ENCODE measurements at places on chromosomes 11 and 22.

DNA sequence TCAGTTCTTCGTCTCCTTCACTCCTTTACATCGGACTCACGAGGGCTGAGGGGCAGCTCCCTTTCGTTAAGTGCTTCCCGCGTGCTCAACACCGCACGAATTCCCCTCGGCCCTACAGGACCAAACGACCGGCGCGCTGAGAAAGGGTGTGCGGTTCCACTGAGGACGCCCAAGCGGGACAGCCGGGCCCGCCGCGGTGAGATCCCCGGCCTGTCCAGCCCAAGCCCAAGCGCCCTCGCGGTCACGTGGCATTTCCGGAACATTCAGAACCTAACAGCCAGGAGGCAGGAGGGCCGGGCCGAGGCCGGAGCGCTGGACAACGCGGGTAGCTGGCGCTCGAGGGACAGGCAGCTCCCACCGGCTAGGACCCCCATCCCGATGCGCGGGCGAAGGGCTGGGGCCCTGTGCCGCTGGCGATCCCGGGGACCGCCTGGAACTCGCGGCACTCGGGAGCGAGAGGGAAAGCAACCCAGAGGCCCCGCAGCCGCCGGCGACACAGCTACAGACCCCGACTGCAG, 737 bp upstream of the STIP1 start:
- DNase-seq: no peak

DNA sequence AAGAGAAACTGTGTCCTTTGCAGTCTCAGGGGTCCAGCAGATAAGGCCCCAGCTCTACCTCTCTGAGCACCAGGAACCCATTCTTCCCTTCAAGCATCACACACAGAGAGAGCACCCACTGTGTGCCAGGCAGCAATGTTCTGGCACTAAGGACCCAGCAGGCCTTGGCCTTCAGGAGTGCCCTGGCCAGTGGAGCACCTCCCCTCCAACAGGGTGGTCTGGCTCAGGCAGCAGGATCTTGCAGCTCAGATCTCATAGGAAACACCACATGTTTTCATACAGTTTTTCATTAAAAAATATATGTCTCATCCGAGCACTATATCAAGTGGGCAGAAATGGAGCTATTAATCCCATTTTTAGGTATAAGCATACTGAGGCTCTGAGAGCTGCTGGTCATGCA, 410.6 kb downstream of the SOX6 start:
- DNase-seq: no peak

DNA sequence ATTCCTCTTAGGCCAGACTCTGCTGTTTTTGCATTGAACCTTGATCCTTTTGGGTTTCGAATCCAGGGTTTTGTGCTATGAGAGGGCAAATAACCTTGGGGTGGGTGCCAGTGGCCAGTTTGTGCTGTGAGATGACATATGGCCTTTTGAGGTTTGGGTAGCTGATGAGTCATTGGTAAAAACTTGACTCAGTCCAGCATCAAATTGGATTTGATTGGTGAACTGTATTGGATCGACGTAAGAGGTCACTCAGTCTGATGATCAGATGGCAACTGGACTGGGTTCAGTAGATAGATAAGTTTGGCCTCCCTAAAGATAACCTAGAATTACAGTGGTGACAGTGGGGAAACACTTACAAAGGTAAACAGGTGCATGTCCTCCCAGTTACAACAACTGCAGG, 41.0 kb upstream of the XKR3 start:
- no peak for DNase-seq

DNA sequence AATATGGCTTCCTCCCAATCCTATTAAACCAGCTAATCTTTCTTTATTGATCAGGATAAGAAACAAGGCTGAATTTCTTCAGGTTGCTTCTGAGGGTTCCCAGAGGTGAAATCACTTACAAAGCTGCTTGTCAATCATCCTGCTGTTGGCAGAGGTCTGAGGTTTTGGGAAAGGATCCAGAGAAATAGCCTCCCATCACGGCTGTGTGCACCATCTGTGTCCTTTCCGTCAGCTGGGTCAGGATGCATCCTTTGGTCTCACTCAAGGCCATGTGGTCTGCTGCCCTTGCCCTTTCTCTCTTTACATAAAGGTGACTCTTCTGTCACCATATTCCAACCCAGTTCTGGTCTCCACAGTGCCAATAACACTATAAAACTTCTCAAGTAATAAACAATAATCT, 113.4 kb upstream of the TEAD1 start:
- DNase-seq: no peak

- DNase-seq: no peak
Observed at GRCh38 chr22:23682827-23683355, 7.9 kb upstream of the RGL4 start.

DNA sequence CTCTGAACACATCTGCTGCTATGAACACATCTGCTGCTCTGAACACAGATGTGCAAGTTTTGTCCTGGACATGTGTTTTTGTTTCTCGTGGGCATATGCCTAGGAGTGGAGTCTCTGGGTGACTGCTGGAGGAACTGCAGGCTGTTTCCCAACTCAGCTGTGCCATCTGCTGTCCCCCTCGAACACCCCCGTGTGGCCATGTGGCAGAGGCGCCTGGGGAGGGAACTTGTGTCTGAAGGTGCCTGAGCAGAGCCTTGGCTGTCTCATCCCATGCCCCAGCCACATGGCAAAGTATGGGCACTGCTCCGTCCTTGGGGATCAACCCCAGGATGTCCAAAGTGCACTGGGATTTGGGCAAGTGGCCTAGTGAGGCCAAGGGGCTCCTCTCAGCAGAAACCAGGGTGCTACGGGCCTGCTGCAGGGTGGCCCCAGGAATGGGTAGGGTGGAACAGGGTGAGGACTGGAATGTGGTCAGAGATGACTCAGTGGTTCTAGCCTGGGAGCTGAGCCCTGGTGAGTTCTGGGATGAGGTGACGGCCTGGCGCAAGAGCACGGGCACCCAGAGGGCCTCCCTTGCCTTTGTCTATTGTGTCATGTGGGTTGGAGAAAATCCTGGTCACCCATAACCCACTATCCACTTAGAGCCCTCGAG, 14.7 kb downstream of the GATD1 start:
- DNase-seq: no peak

DNA sequence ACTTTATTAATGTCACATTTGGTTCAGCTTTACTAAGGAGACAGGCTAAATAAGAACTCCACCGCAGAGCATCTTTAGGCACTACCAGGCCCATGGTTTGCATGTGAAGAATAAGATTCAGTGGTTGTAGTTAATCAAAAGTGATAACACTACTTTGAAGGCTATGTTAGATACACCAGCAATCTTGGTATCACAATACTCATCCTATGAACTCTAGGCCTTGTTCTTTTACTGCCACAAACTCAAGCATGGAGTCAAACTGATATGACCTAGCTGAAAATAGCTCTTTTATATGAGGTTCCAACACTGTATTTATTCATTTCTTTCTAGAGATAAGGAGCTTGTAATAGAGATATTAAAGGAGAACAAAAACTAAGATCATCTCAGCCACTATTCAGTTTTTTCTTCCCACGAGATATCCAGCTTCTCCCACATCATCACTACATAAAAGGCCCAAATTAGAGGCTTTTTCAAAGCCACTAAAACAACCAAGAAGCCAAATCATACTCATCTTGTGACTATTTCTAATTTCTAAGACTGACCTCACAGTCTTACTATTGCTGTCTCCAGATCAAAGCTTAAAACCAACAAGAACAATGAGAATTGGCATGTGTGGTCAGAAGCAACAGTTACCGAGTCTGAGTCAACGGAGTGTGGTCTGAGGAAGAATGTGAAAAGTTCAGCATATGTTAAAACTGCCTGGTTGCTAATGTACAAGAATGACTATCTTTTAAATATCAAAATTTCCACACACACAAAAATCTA, 25.1 kb upstream of the GUCY1A2 start:
- no peak for DNase-seq

Data from activated CD8-positive, alpha-beta memory T cell treated with anti-CD3 and anti-CD28 coated beads, Interleukin-2, amount 10 ng/mL, durations not matched to agents 7 days and 5 days (primary cell).